ENCODE measurements at places on chromosomes 13 and 19. TPM values are rescaled to one million over a fixed set of nuclear protein-coding genes. Genes with fewer than 3 reads are reported as not detected.

The CLEC4G gene
- total RNA-seq, result not detected

The NLRP5 gene
- total RNA-seq, result not detected

The CPB2 gene
- not detected for total RNA-seq

The ZNF229 gene
- 18.0 TPM for total RNA-seq

The MISP3 gene
- 0.09 TPM for total RNA-seq

The ZNF432 gene
- total RNA-seq, result 8.6 TPM

The TTC9B gene
- not detected for total RNA-seq

The KLK10 gene
- total RNA-seq, result under 0.01 TPM

Measured in endothelial cell of coronary artery (primary cell).